Stimulated activated CD8-positive, alpha-beta memory T cell treated with anti-CD3 and anti-CD28 coated beads, Interleukin-15, amount 100 ng/mL, for 48 hours (primary cell): ENCODE measurements at places on chromosomes 6 and 20.

DNA sequence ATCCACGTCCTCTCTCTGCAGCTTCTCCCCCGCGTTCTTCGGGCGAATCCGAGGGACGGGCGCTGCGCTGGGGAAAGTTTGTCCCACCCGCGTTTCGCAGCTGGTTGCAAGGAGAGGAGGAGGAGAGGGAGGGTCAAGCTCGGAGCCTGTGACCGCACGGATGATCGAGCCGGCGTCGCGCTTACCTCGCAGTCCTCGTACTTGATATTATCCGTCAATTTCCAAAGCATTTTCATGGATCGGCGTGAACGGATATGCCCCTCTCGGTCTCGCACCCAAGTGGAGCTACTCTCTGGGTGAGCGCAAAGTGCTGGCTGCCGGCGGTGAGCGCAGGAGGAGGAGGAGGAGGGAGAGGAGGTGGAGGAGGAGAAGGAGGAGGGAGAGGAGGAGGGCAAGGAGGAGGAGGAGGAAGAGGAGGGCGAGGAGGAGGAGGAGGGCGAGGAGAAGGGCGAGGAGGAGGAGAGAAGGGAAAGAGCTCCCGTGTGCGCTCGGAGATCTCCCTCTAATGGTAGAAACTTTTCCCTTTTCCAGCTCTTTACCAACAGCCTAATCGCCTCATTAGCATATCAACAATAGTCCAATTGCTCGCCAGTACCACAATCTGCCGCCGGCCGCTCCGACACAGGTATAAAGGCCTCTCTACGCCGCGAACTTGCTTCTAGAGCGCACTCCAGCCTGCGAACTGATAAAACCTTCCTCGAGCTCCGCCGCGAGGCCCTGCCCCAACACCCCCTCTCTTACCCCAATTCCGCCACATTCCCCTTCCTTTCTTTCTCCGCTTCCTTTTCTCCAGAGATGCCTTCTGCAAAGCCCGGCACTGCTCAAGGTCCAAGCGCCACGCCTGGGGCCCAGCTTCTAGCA lies at the start of gene TFAP2A:
Gene TFAP2A, minus strand, starts transcription at position 319 of the 861 bp plus-strand sequence. Its CDS starts 83 bp downstream, at position 236.
- no peak for DNase-seq

DNA sequence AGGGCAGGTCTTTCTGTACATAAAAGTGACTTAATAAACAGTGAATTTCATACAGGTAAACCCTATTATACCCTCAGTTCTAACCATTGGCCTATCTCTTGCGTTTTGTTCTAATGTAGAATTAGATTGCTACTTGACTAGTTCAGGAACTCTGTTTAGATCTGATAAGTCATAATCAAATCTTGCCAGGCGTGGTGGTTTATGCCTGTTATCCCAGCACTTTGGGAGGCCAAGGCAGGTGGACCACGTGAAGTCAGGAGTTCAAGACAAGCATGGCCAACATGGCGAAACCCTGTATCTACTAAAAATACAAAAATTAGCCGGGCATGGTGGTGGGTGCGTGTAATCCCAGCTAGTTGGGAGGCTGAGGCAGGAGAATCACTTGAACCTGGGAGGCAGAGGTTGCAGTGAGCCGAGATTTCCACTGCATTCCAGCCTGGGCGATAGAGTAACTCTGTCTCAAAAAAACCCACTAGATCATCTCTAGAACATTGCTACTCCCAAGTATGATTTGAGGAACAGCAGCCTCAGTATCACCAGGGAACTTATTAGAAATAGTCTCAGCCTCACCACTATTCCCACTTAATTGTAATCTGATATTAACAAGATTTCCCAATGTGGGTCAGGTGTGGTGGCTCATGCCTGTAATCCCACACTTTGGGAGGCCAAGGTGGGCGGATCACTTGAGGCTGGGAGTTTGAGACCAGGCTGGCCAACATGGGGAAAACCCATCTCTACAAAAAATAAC lies 12.2 kb downstream of the GTPBP2 start:
- DNase-seq: no peak

DNA sequence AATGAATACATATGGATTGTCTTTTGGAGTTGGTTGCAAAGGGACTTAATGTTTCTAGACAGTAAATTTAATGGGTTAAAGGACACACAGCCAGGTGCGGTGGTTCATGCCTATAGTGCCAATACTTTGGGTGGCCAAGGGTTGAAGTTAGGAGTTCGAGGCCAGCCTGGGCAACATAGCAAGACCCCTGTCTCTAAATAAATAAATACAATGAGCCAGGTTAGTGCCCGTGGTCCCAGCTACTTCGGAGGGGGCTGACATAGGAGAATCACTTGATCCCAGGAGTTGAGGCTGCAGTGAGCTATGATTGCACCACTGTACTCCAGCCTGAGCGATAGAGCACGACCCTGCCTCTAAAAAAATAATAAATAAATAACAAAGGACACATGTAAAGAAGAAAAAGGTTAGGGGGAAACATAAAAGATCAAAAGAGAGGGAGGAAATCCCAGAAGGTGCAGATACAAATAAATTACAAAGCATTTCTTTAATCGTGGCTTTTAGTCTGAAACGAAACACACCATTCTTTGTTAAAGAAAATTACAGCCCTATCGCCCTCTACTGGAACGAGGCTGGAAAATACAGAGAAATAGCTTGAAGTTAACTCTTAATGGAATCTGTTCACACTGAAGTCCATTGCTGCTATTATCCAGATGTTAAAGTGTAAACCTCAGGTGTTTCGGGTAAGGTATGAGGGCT lies 42.6 kb upstream of the SCML4 start:
- no peak for DNase-seq

GRCh38 chr6:125098253-125098652 lies 55.3 kb upstream of the TPD52L1 start:
- DNase-seq: no peak

- no peak for DNase-seq
These were observed 119.6 kb downstream of the TFAP2C start for GRCh38 chr20:56748476-56749377.

DNA sequence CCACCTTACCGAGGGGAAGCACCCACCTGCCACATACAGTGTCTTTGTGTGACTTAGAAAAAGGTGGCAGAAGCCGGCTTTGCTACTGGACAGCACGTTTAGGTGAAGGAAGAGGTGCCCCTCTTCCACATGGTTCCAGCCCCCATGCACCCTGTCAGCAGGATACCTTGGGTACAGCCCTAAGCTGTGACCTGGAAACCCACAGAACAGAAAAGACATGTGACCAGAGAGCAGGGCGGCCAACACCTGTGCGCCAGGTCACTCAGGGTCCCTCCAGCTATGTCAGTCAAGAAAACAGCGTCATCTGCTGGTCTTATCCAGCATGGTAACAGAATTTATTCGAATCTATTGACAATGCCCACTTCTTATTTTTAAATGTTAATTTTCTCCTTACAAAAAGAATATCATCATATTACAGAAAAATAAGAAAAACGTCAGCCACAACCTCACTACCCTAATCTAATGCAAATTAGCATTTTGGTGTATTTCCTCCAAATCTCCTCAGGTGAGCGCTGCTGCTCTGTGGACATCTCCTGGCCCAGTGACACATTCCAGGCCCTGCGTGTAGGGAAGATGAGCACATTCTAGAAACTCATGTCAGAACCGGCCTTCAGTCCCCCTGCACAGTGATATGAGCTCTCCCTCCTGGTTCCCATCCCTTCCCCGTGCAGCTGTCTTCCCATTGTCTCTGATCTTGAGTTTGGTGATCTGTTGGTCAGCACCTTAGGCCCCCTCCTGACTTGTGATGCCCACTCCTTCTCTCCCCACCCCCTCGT lies 37.2 kb downstream of the GTF2H5 start:
- DNase-seq: no peak

- DNase-seq: no peak
These were observed 68.7 kb upstream of the SNX9 start for GRCh38 chr6:157754351-157754750.

DNA sequence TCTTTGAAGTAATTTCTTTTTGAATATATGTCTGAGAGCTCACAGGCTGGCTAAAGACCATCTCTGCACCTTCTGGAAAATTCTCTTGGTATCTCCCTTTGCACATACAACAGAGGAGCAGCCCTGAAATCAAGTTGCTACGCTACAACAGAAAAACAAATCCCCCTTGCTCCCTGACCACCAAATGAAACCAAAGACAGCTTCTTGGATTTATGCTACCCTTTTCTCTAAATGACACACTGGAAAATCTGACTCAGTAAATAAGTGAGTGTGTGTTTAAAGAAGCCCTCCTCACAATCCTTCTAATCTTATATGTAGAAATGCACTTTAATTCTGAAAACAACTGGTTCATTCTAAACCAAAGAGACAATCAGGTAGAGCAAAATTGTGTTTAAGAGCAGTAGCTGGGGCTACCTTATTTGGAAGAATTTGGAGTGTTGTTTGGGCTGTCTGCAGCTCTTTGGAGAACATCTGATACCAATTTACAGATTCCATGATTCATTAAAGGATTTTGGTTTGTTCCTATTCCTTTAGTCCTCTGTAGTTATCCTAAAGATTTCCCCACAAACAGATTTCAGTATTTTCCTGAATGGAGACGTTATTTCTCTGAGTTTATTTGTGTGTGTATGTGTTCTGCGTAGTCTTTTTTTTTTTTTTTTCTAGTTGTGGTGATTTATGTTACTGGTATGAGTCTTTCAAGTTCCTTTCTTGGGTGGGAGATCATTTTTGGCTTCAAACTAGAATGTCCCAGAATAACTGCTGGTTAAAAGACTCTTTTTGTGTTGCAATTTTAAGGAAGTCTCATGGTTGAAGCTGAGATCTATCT lies 36.4 kb upstream of the UTRN start:
- DNase-seq: no peak

- no peak for DNase-seq
These were observed 463.6 kb downstream of the HACE1 start for GRCh38 chr6:104396077-104396476.

DNA sequence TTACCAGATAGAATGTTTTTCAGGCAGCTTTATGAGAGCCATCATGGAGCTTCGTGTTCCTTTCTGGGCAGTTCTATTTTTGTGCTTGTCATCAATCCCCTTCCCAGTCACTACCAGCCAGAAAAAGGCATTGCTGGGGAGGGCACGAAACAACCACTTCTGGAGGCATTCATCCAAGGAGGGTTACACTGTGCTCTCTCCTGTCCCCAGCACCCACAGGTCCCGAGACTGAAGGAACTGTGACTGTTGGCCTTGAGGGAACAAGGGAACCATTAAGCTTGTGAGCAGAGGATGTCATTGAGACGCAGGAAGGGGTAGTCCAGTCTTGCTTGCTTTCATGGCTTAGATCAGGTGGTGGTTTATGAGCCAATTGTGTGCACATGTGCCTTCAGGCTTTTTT lies 20.1 kb upstream of the ENPP5 start:
- DNase-seq: no peak

- no peak for DNase-seq
These were observed 149.4 kb downstream of the ELOVL4 start for GRCh38 chr6:79797912-79798311.

DNA sequence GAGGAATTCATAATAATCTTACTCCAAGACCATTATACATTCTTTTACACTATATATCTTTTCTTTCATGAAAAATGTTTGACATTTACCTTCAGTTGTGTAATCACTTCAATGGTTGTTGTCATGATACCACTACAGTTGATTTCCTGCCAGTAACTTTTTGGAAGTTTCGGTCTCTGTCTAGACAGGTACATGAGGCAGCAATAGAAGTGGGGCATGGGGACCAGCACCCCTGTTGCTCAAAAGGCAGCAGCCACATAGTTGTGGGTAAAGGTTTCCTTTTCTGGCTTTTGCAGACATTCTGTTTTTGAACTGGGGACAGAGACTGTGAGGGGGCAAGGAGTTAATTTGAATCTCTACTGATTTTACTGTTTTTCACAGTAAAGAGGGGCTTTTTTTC lies 14.1 kb downstream of the SAMD5 start:
- DNase-seq: no peak

DNA sequence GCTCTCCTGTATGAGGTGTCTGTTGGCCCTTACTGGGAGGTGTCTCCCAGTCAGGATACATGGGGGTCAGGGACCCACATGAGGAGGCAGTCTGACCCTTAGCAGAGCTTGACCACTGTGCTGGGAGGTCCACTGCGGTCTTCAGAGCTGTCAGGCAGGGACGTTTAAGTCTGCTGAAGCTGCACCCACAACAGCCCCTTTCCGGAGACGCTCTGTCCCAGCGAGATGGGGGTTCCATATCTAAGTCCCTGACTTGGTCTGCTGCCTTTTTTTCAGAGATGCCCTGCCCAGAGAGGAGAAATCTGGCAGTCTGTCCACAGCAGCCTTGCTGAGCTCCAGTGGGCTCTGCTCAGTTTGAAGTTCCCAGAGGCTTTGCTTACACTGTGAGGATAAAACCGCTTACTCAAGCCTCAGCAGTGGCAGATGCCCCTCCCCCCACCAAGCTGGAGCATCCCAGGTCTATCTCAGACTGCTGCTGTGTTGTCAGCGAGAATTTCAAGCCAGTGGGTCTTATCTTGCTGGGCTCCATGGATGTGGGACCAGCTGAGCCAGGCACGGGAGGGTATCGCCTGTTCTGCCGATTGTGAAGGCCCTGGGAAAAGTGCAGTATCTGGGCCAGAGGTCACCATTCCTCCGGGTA lies 36.3 kb upstream of the IBTK start:
- no peak for DNase-seq

GRCh38 chr6:44036196-44036595 lies 91.1 kb downstream of the MRPL14 start:
- no peak for DNase-seq

GRCh38 chr6:135722679-135723078 lies 128.8 kb upstream of the PDE7B start:
- no peak for DNase-seq

DNA sequence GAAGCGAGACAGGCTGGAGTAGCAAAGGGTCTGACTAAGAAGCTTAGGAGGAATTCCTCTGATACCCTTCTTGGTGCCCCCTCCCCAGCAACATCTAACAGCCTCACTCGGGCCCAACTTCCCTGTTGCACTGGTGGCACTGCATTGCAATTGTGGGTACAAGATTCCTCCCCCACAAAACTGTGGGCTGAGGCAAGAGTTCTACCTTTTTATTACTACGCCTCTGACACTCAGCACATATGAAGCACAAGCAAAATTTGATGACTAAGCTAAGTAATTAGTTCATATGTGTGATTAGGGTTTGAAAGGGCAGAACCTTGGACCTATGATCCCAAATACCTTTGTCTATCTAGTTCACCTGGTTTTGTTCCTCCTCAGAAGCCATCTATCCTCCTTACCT lies 83.5 kb downstream of the ZHX3 start:
- DNase-seq: no peak

DNA sequence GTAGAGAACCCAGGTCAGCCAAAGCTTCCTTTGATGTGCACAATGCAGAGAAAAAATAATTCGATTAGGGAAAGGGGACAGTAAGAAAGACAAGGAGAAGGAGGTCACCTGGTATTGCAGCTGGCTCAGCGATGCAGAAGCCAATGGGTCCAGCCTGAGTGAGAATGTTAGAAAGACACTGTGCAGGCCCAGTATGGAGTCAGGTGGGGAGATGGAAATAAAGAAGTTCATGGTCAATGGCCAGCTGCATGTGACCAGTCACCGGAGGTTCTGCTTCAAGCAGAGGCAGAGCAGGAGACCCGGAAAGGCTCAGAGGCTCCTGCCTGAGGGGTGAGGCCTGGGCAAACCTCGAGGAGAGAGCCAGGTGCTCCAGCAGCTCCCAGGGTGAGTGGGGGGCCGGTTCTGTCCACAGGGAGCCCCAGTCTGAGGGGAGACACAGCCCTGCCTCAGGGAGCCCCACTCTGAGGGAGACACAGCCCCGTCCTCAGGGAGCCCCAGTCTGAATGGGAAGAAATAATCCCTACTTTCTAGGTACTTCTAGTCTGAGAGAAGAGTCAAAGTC lies 51.3 kb downstream of the LRFN2 start:
- DNase-seq: no peak

GRCh38 chr20:56924292-56925081 lies 295.4 kb downstream of the TFAP2C start:
- no peak for DNase-seq

GRCh38 chr20:37649017-37649416 lies 44.8 kb upstream of the CTNNBL1 start:
- DNase-seq: no peak
